ENCODE measurements at places on chromosomes 11 and 22.

DNA sequence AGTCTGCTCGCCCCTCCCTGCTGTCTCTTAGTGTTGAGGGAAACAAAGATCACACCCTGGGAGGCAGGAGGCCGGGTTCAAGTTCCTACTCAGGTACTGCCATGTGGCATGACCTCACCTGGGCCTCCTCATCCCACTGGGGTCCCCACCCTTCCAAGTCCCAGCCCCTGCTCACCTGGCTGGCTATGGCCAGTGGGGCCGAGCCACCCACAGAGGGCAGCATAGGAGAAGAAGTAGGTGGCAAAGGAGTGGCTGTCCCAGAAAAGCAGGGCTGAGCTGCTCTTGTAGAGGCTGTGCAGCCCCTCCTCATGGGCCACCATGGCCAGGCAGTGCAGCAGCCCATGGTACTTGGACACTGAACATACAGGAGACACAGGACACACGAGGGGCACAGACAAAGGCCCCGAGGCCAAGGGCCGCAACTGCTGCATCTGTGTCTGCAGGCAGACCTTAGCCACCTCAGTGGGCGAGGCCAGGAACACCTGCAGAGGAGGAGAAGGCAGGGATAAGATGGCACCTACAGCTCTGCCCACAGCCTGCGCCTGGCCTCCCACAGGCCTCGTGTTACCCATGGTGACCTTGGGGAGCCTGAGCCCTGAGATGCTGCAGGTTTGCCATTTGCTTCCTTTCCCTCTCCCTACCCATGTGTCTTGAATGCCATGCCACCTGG lies 50.6 kb upstream of the MPEG1 start:
- no peak for DNase-seq

DNA sequence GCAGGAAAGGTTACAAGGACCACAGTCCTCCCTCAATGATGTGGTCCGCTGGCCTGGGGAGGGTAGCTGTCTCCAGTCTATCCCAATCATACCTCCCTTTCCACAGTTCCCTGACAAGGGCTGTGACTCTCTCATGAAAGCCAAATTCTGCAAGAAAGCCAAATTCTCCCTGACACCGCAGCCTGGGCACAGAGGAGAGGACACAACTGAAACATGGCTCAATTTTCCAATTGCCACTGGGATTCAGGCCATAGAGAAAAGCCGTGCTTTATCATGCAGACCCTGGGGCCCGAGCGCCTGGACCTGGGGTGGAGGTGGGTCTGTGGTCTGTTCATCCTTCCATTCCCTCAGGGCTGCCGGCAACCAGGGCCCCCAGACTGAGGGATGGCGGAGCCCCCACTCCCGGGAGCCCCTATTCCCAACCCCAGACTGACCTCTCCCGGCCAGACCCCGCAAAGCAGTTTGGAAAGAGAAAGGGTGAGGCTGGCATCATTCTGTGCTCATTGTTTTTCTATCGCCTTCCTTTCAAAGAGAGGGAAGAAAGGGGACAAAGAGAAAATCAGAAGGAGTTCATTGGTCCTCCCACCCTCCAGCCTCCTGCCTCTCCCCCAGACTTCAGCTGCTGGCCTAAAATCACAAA lies 239.5 kb downstream of the BUD13 start:
- no peak for DNase-seq

- peak; percentile 30 for DNase-seq
Observed at GRCh38 chr11:10856689-10857458, 979 bp downstream of the ZBED5 start.

DNA sequence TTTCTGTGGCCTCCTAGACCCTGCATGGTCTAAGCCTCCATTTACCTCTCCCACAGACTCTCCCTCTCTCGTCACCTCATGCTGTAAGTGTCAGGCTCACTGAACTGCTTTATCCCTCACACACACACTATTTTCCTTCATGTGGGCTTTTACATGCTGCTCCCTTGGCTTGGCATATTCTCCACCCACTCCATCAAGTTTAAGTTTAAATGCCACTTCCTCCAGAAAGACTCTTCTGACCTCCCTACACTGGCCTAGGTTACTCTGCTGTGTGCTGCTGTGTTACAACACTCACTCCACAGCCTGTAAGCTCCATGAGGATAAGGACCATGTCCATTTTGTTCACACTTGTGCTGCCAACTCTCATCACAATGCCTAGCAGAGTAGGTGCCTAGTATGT lies 2.5 kb downstream of the DCHS1 start:
- DNase-seq = no peak

DNA sequence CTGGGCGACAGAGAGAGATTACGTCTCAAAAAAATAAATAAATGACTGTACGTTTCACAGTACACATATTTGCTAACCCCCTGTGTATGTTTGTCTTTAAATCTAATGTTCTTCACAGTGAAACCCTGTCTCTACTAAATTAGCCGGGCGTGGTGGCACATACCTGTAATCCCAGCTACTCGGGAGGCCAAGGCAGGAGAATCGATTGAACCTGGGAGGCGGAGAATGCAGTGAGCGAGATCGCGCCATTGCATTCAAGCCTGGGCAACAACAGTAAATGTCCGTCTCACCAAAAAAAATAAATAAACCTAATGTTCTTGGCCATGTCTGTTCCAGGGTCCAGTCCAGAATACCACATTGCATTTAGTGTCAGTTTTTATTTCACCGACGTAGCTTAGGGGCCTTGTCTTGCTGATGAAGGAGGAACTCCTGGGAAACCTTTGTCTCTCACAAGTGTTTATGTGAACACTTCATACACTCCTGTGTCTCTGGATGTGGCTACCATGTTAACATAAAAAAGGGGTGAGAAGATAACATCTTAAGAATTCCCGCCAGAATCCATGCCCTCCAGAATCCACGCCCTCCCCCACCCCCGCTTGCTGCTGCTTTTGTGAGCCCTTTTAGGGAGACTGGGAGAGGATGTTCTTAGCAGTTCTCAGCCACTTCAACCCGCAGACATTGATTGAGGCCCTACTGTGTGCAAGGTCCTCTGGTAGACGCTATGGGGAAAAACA lies 5.0 kb upstream of the SERHL2 start:
- DNase-seq = no peak

GRCh38 chr11:131491503-131491902 lies 121.1 kb downstream of the NTM start:
- peak; percentile 8 for DNase-seq

GRCh38 chr11:94597896-94598295 lies 30.7 kb downstream of the PIWIL4 start:
- peak; percentile 5 for DNase-seq

- no peak for DNase-seq
Observed at GRCh38 chr11:94513091-94513490, 830 bp downstream of the C11orf97 start.

GRCh38 chr22:26383968-26384556 lies 45.0 kb upstream of the ASPHD2 start:
- no peak for DNase-seq

DNA sequence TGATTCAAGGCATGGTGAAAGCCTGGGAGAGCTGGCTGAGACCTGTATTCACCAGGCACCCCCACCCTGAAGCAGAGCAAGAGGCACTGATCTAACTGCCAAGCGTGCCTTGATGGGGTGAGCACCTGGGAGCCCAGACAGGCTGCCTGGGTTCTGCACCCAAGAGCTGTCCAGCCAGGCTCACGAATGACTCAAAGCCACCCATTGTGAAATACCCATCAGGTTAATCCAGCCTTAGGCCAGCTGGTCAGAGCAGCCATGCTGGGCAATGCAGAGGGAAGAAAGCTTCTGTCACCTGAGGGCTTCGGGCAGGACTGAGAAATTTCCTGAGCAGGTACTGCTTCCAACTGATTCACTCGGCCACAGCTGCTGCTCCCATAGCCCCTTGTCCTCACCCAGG lies 22.1 kb downstream of the THOC5 start:
- no peak for DNase-seq

- peak; percentile 55 for DNase-seq
Observed at GRCh38 chr11:57324154-57324885, 432 bp downstream of the TNKS1BP1 start.

All from AG10803 (cell line).